ENCODE measurements at places on chromosomes 2 and 18.
A peak's percentile ranks its signal among the peaks of the same experiment; 100 is the strongest.

DNA sequence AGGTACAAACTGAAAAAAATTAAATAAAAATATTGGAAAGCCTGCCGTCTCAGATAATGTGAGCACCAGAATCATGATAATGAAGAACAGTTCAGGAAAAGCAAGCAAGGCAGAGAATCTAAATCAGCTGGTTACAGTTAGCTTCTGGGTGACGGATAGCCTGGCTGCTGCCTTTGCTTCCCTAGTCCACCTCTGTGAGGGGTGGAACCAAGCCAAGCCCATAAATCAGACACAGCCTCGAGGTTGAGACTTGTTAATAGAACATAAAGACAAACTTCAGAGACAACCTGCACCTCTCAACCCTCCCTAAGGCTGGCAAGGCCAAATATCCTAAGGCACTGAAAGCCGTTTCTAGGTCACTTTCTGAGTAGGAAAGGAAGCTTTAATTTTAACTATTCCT lies 334.7 kb upstream of the SLC39A10 start:
- no peak for DNase-seq

DNA sequence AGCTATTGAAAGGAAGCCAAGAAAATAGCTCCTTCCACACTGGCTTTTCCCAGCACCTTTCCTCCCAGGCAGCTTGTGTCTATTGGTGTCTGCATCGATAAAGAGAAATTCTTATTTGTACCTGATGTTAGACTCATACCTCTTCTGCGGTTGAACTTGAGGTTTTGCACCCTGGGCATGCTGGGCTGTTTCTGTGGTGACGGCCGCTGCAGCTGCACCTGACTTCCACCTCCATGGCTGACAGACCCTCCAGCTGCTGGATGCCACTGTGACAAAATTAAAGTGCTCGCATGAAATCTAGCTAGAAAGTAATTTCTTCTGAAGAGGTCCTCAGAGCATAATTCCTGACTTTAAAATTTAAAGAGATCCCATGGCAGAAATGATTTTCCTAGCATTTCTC lies 6.6 kb downstream of the FECH start:
- DNase-seq: no peak

DNA sequence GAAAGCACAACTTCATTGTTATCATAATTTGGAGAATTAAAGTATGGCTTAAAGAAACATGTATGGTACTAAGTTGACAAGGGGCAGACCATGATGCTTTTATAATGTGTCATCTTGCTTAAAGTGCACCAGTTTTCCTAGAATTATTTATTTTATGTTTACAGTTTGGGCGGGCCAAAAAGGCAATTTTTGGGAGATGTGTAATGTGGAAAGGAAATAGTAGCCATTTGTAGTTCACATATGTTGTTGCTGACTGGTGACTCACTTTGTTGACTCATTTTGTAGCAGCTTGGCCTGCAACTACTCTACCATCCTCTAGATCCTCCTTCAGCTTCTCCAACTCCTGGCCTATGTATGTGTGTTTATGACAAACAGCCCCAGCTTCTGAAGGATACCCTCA lies 7.7 kb downstream of the ZSCAN30 start:
- no peak for DNase-seq

GRCh38 chr2:54483426-54483825 lies 27.3 kb downstream of the SPTBN1 start:
- DNase-seq: no peak

DNA sequence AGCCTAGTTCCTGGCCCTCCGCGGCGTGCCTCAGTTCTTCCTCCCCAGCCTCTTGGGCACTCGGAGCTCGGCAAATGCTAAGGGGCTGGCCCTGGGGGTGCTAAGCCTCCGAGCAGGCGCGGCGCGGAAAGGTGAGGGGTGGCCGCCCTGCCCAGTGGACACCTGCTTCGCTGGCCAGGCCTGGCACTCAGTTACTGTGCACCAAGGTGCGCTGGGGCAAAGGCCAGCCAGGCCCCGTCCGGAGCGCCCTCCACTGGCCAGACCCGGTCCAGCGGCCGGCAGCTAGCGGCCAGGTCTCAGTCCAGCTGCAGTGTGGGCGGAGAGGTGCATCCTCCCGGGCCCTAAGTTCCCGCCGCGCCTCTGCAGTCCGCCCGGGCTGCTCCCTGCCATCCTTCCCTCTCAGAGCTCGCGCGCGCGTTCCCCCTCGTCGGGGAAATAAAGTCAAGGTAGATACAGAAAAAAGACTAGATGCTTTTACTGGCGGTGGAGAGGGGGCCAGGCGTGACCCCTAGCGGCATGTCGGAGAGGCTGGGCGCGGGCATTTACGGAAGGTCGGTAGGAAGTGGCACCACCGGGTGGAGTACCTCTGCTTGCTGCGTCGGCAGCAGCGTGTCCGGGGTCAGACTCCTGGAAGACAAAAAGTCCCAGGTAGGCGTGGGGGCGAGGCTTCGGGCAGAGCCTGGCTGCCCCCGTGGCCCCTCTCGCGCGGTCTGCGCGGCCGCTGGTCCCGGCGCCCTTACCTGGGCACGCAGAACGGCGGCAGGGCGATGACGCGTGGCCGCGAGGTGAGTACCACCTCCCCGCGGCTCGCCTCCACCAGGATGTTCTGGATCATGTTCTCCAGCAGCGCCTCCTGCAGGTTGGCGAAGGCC lies 9.4 kb upstream of the CRYBA2 start:
- DNase-seq: peak; percentile 32

GRCh38 chr2:127740665-127741288 lies 39.5 kb downstream of the SFT2D3 start:
- DNase-seq: no peak

DNA sequence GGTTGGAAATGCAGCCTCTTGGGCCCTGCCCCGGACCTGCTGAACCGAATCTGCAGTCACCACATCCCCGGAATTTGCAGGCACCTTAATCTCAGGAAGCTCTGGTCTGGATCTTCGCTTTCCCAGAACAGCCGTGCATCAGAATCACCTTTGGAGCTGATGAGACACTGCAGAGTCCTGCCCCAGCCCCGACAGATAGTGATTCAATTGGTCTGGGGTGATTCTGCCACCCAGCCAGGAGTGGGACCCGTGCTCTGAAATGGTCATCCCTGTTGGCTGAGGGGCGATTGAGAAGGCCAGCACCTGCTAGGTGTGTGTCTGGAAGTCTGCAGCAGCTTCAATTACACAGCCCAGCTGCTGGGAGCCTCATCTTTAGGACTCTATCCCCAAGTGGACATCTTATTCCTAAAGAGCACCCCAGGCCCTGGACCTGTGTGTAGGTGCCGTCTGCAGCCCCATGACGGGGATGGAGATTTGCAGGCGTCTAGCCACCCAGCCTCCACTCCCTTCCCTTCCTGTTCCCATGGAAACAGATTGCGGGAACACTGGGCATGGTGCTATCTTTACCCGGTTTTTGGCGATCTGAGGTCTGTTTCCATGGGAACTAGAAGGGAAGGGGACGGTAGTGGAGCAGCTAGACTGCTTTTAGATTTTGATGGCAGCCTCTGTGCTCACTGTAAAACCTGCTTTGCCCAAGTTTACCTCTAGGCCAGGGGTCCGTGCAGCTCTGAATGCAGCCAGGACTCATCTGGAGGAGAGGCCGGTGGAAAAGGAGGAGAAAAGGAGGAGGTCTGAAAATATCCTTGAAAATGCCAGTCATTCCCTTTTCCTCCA lies 156.1 kb downstream of the LDLRAD4 start:
- DNase-seq: no peak

DNA sequence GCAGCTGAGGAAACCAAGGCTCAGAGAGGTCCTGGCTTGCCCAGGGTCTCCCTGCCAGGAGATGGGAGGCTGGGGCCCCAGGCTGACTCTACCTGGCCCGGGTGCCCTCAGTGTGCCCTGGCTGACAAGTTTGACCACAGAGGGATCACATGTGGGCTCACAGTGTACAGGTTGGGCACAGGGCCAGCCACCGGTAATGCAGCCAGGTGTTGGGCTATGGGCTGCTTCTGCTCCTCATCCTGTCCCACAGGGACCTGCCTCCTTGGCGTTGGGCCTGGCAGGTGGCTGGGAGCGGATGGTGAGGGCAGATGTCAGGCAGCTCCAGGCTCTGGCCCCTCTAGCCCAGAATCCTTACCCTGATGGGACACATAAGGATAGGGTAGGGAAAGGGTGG lies 250.5 kb downstream of the LOXHD1 start:
- no peak for DNase-seq

DNA sequence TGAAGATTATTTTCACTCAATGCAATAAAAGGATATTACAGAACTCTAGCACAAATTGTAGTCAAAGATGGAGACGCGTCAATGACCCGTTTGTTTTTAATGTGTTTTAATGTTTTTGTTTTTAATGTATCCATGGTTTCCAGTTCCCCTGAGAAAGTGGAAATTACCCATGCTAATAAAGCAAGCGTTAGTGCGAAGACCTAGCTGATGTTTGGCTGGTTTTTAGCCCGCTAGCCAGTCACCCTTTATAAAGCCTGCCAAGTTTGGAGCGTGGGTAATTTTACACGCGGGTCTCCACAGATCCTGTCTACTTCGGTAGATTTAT lies 430 bp upstream of the CHMP1B start:
- peak; percentile 81 for DNase-seq

- DNase-seq: no peak
Measured at GRCh38 chr2:32680942-32681341, 53.1 kb downstream of the TTC27 start.

GRCh38 chr18:31424383-31424988 lies 23.1 kb upstream of the DSG3 start:
- DNase-seq: no peak
